Stimulated activated CD4-positive, alpha-beta T cell treated with anti-CD3 and anti-CD28 coated beads, Interleukin-1b, Interleukin-23, amount 100 ng/mL, for 1 hour (primary cell): ENCODE measurements at places on chromosomes 1 and 21.
A peak's percentile ranks its signal among the peaks of the same experiment; 100 is the strongest.

DNA sequence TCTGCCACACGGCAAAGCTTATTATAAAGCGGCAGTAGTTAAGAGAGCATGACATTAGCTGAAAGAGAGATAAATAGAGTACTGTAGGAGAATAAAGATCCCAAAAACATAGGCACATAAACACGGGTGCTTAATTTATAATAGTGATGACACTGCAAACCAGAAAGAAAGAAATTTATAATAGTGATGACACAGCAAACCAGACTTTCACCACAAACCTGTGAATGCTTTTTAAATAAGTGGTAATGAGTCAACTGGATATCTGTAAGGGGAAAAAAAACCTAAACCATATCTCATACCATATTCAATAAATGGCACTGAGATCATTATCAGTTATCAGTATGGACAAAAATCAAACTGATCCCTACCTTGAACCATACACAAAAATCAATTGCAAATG is 25.5 kb downstream of the USP1 start:
- no peak for DNase-seq

GRCh38 chr1:201480231-201481003 is 11.4 kb upstream of the PHLDA3 start:
- DNase-seq: peak; percentile 36

GRCh38 chr1:209924390-209924789 is 13.6 kb upstream of the SYT14 start:
- no peak for DNase-seq

GRCh38 chr1:215566556-215567490 is at the start of gene KCTD3:
Gene KCTD3, plus strand, starts transcription at chr1:215567304. Its CDS starts 382 bp downstream, at chr1:215567686.
- peak; percentile 6 for DNase-seq

DNA sequence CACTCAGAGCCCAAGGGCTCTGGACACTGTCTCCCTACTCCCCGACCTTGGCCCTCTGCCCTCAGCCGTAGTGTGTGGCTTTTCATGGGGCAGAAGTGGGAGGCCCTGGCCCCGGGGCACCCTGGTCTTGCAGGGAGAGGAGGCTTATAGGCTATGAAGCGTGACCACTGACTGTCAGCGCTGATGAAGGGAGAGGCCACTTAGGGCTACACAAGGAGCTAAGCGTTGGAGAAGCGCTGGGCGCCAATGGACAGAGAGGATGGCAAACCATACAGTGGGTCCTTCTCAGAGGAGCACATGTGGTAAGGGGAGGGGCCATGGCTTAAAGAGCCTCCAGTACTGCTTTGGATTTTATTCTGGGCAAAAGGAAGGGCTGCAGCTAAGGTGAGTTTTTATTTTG is 7.9 kb downstream of the CRABP2 start:
- DNase-seq: no peak

- no peak for DNase-seq
Observed at GRCh38 chr1:174519844-174520243, 72.1 kb downstream of the GPR52 start.

DNA sequence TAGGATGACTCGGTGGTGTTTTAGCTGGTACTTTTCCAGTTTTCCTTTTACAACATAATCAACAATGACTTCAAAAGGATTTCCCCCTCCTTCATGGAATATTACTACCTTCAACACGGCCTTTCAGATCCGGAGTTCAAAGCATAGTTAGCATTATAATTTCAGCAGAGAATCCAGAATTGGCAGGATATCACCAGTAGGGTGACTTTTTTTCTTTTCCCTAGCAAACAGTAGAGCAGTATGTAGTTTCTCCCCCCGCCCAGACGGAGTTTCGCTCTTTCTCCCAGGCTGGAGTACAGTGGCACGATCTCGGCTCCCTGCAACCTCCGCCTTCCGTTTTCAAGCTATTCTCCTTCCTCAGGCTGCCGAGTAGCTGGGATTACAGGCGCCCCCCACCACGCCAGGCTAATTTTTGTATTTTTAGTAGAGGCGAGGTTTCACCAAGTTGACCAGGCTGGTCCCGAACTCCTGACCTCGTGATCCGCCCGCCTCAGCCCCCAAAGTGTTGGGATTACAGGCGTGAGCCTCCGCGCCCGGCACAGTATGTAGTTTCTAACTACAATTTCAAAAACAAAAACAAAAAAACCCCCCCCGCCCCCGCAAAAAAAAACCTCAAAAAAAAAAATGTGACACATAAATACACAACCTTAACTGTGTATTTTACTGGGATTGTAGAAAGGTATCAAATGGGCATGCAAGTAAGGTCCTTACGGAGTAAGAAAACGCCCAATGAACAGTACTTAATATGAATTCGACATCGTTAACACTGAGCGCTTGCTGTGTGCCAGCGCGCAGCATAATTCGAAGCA is 1.5 kb upstream of the COX20 start:
- DNase-seq: peak; percentile 10

GRCh38 chr1:19110257-19110927 is 99.7 kb downstream of the UBR4 start:
- no peak for DNase-seq

GRCh38 chr1:5991381-5992025 is 722 bp downstream of the NPHP4 start:
- DNase-seq: no peak

- DNase-seq: no peak
Observed at GRCh38 chr1:197342669-197343068, 74.6 kb downstream of the CRB1 start.

GRCh38 chr21:31185663-31186062 is 147.4 kb upstream of the KRTAP19-8 start:
- no peak for DNase-seq

GRCh38 chr1:196255762-196256161 is 352.5 kb downstream of the KCNT2 start:
- DNase-seq: no peak

DNA sequence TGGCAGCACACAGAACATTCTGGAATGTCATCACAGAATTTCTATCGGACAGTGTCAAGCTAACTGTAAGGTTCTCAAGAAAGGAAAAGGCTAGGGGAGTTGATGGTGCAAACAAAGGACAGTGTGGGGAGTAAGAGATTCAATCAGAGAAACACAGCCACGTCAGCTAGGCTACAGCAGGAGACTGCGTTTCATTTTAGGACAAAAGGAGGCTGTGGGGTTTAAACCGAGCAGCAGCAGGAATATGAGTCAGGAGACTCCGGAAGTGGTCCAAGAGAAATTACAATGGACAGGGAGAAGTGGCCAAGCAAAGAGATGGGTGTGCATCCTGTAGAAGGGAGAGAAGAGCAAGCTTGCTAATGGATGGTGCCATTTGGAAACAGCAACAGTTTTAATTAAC is 37.4 kb upstream of the C1orf198 start:
- DNase-seq: no peak

- no peak for DNase-seq
Observed at GRCh38 chr1:206505702-206506355, 1.5 kb upstream of the RASSF5 start.

DNA sequence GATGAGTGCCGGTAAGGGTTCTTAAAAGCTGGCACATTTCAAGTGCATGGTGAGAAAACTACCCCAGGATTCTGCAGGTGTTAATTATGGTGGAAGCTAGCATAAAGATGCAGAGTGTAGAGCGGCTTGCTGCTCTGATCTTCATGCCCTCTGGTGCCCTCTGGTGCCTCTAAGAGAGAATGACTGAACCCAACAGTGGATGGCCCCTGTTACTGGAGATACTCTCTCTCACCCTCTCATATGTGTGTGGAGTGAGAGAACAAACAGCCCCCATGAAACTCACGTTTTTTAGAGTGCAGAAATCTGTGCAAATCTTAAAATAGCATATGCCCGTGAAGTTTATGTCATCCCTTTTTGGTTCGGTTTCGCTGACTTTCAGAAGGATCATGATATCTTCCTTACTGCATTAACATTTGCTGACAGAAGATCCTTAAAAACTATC is 90.0 kb downstream of the GRIK1 start:
- no peak for DNase-seq

GRCh38 chr21:41653243-41653953 is 113.5 kb downstream of the RIPK4 start:
- no peak for DNase-seq

GRCh38 chr1:64080941-64081562 is 122.4 kb upstream of the UBE2U start:
- no peak for DNase-seq

- DNase-seq: no peak
Observed at GRCh38 chr1:170663404-170664092, 383 bp upstream of the PRRX1 start.

- no peak for DNase-seq
Observed at GRCh38 chr1:240344918-240345317, 253.2 kb downstream of the FMN2 start.

DNA sequence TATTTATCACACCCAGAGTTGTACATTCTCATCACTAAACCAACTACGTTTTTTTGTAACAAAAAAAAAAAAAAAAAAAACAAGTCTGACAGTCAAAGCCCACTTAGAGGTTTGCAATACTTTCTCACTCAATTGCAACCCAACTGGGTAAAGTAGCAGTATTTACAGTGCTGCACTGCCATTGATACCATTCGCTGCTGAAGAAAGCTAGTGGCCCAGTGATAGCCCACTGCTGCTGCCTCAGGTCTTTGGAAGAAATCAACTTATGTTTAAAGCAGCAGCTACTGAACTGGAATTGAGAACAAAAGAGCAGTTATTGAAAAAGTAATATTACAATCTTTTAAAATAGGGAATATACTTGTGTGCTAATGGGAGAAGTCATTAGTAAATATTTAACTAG is 2.7 kb downstream of the HNRNPU start:
- DNase-seq: no peak

DNA sequence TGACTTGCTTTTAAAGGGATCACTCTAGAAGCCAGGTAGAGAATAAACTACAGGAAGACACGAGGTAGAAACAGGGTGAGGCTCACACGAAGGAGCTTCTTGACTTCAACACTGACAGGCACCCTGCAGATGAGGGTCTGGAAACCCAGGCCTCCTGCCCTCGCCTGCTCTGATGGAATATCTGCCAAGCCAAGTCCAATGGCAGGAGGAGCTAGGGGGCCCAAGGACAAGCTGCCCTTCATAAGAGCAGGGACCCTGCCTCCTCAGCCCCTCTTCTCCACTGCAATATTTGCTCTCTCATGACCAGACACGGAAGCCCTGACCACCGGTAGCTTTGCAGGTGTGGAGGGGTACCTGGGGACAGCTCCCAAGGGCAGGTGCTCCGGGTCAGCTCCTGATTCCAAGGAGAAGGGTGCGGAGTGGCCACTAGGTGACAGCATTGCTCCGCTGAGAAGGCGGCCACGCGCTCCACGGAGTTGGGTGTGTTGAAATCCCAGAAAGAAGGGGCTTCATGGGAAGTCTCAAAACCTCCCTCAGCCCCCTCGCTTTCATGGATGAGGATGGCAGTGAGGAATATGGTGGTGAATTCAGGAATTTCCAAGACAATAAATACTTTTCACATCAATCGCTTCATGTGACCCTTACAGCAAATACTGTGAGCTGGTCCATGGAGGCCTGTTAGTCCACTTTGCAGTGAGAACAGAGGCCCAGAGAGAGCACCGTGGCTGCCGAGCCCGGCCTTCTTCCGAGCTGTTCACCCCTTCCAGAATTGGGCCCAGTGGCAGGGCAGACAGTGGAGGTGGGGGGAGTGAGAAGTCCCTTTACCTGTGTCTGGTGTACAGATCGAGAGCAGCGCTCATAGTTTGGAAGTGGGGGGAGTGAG is 33.2 kb upstream of the PAX7 start:
- DNase-seq: peak; percentile 42

- DNase-seq: no peak
Observed at GRCh38 chr1:115307661-115308060, 30.4 kb downstream of the NGF start.

- DNase-seq: no peak
Observed at GRCh38 chr1:185961664-185962063, 227.5 kb downstream of the HMCN1 start.

DNA sequence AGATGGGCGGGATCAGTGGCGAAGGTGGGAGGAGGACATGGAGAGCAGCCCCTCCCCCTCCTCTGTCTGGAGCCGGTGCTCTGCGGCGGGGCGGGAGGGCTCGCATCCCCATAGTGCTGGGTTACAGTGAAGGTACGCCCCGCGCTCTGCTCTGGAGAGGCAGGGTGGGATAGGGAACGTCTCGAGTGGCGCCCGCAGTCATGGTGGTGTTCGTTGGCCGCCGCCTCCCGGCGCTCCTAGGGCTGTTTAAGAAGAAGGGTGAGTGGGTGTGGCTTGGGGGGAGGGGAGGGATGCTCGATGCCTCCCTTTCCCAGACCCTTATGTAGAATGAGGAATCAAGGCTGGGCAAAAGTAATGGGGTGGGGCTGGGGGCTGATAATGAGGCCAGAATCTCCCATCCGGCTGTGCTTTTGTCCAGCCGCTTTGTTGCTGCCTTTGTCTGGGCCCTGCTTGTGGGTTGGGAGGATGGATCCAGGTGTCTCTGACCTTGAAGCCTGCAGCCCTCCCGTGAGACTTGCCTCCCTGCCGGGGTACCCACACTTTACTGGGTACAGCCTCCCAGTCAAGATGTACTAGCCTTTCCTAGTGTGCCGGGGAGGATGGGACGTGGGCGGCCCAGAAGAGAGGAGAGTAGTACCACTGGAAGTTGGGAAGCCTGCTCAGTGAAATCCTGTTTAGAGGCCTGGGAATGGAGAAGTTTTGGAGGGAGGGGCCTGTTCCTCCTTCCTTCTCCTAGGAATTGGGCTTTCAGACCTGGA is 51.4 kb downstream of the YARS1 start:
- DNase-seq: no peak

- DNase-seq: no peak
Observed at GRCh38 chr21:37912616-37913015, 3.6 kb downstream of the KCNJ6 start.

- no peak for DNase-seq
Observed at GRCh38 chr1:236419502-236419901, 25.4 kb downstream of the EDARADD start.

DNA sequence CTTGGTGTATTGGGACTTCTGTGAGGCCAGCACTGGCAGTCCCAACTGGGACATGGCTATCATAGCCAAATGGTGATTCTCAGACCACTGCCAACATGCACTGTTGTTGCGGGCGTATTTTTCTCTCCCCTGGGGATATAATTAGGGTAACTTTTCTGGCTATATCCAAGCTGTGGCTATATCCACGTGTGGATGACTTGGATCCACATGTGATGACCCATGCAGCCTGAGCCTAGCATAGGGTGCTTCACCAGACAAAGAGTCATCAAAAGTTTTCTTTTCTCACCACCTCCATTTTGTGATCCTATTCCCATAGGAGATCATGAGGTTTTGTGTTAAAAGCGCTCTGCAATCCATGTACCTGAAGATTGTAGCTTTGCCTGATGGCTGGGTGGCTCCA is 51.2 kb upstream of the CSF3R start:
- DNase-seq: no peak

DNA sequence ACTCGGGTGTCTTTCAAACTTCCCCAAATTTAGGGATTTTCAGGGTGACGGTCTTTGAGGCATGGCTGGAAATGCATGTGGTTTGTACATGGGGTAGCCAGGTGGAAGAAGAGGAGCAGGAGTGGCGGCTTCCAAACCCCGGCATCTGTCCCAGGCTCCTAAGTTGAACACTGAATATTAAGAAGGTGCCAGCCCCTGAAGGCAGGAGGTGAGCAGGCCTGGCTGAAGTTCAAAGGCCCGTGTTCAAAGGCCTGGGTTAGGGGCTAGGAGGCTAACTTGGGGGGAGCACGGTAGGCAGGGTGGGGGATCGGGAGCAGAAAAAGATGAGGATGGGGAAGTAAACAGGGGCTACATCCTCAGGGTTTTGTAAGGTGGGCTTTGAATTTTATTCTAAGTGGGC is 42.8 kb downstream of the ELK4 start:
- DNase-seq: no peak

GRCh38 chr1:202656951-202657646 is 53.2 kb downstream of the SYT2 start:
- no peak for DNase-seq
